ENCODE measurements at places on chromosomes 12 and 14.

- no peak for DNase-seq
Measured at GRCh38 chr12:51579321-51579850, 11.6 kb upstream of the SCN8A start.

DNA sequence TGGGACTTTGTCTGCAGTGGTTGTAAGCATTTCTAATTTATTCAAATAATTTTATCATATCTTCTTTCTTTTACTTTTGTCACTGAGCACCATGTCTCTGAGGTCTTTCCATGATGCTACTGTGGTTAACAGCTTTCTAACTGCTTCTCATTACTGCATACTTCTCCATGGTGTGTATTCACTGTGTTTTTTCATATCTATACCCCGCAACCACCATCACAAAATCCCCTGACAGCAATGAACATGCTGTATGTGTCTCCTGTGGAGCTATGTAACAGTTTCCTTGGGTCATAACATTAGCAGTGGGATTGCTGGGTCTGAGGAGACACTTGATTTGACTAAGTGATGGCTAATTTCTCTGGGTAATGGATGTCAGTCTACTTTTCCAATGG lies 29.2 kb upstream of the CHST11 start:
- DNase-seq = no peak

- no peak for DNase-seq
Measured at GRCh38 chr12:107356266-107356936, 263.1 kb upstream of the CRY1 start.

DNA sequence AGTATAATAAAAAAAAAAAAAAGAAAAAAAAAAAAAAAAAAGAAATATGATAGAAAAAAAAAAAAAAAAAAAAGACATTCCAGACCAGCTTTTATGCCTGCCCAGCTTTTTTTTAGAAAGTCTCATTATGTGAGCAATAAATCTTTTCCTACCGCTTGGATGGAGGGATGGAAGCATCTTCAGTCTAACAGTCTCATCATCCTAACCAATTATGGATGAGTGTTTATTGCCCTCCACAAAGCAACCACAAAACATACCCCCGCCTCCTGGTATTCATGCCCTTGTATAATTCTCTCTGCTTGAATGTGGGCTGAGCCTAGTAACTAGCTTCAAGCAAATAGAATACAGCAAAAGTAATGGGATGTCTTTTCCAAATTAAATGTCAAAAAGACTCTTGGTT lies 33.7 kb upstream of the ADAMTS20 start:
- DNase-seq = no peak

GRCh38 chr14:100979780-100980179 lies 76.3 kb upstream of the RTL1 start:
- no peak for DNase-seq

DNA sequence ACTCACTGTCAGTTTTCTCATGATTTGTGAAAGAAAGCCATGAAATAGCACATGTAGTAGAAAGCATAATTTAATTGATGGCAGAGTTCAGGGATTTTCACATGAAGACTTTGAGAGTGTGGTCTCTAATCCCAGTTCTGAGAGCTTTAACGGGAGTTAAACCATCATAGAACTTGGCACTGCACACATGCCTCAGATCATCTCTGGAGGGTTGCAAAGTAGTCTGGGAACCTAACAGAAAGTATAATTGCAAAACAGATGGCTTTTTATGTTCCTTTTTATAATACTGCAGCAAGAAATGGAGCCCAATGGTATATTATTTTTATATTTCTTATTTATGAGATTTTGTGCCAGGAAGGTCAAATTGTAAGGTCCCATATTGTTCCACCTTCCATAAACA lies 77.9 kb downstream of the BHLHE41 start:
- DNase-seq = no peak

DNA sequence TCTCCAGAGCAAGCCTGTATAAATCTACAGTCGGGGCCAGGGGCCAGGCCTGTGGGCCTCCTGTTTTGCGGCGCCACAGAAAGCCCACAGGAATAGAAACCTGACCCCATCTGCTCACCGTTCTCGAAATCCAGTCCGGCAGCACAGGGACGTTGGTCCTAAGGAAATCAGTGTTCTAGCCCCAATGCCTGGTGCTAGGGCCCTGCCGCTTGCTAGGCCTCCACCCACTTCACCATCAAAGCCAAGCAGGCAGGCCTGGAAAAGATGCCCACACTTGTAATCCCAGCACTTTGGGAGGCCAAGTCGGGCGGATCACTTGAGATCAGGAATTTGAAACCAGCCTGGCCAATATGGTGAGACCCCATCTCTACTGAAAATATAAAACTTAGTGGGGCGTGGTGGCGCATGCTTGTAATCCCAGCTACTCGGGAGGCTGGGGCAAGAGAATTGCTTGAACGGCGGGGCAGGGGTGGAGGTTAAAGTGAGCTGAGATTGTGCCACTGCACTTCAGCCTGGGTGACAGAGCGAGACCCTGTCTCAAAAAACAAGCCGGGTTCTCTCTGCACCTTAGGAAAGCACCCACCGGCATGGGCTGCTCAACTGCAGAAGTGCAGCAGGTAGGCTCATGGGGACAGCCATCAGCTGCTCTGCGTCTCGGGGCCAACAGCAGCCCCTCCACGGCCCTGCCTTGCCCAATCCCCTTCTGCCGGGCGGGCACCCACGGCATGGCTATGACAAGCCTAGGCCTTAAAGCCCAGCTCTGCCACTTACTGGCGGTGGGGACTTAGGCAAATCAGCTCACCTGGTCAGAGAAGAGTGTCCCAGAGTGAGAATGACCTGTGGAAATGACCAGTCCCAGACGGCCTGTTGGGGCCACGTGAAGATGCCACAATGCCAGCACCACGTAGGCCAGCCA lies 47.4 kb downstream of the VWF start:
- DNase-seq = no peak

- DNase-seq = no peak
Measured at GRCh38 chr14:81095539-81095938, 125.2 kb downstream of the GTF2A1 start.

- DNase-seq = no peak
Measured at GRCh38 chr12:50924439-50925341, 27.7 kb upstream of the HIGD1C start.

All from activated T-cell treated with anti-CD3 and anti-CD28 coated beads, Interleukin-2, amount 50 U/mL, for 24 hours (primary cell).